CD4-positive, alpha-beta T cell treated with Interleukin-10 for 1 hour (primary cell): ENCODE measurements at places on chromosomes 2 and 18.
A peak's percentile ranks its signal among the peaks of the same experiment; 100 is the strongest.

DNA sequence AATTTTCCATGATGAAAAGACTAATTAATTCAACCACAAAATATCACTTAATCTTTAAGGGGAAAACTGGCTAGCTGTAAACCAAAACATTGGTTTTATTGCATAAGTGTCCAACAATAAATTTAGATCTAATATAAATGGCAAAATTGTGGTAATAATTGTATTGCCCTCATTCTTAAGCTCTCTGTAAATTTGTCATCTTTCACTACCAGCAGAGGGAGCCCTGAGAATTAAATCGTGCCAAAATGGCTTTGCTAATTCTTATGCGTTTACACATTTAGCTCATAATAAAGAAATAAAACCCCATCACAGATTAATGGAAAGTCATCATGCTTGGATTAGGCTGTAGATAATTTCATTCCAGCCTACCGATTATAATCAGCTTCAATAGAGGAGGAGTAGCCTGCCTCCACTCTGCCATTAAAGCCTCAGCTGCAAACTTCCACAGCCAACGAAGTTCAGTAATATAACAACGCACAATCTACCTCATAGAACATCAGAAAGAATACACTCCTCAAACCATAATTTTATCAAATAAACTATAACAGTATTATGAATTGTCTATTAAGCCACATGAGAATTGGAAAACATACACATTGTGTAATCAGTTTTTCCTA, 70.0 kb upstream of the ATP5MC3 start:
- peak; percentile 33 for DNase-seq

- DNase-seq, result no peak
These were observed 39.3 kb downstream of the PELI1 start for GRCh38 chr2:64104933-64105332.

GRCh38 chr18:60812921-60813320, 440.3 kb upstream of the MC4R start:
- DNase-seq, result no peak

GRCh38 chr2:221385716-221386115, 186.4 kb downstream of the EPHA4 start:
- DNase-seq, result no peak

GRCh38 chr2:119947535-119947934, 65.3 kb upstream of the EPB41L5 start:
- DNase-seq, result no peak

DNA sequence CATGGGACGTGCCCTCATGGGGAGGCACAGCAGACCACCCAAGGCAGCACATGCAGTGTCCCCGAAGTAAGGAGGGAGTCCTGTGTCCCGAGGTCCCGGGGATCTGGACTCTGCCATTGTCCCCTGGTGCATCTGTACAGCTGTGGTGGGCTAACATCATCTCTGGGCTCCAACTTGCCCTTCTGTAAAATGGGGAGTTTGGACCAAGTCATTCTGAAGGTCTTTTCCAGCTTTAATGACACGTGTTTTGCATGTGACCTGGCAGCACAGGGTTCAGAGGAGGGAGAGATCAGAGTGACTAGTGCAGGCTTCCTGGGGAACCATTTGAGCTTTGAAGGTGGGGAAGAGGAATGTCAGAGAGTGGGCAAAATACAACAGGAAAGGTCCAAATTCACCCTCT, 21.5 kb downstream of the ITM2C start:
- DNase-seq, result no peak

GRCh38 chr2:54871457-54872107, 148.1 kb downstream of the EML6 start:
- no peak for DNase-seq

- DNase-seq, result no peak
These were observed 232 bp downstream of the SNED1 start for GRCh38 chr2:240998706-240998994.

- no peak for DNase-seq
These were observed 7.1 kb downstream of the HOXD8 start for GRCh38 chr2:176136374-176137251.

DNA sequence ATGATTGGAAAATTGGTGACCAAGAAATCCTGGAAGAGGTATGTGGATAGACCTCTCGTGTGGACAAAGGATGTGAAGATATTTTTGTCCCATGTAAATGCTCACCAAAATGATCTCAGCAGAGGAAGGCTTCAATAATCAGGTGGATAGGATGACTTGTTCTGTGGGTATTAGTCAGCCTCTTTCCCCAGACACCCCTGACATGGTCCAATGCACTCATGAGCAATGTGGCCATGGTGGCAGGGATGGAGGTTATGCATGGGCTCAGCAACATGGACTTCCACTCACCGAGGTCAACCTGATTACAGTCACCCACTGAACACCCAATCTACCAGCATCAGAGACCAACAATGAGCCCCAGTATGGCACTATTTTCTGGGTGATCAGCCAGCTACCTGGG, 20.2 kb downstream of the CHRNA1 start:
- no peak for DNase-seq

DNA sequence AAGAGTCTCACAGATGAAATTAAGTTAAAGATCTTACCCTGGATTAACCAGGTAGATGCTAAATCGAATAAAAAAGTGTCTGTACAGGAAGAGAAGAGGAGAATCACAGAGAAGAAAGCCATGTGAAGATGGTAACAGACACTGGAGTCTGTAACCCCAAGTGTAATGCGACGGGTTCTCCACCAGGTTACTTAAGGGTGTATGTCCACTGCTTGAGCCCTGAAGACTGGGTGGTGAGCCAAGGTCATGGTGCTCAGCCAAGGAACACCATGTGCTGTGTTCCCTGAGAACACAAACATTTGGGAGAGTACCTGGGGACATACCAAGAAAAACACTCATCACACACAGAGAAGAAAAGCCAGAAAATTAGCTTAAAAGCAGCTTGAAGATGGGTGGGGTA, 8.2 kb upstream of the ACADL start:
- DNase-seq, result no peak

DNA sequence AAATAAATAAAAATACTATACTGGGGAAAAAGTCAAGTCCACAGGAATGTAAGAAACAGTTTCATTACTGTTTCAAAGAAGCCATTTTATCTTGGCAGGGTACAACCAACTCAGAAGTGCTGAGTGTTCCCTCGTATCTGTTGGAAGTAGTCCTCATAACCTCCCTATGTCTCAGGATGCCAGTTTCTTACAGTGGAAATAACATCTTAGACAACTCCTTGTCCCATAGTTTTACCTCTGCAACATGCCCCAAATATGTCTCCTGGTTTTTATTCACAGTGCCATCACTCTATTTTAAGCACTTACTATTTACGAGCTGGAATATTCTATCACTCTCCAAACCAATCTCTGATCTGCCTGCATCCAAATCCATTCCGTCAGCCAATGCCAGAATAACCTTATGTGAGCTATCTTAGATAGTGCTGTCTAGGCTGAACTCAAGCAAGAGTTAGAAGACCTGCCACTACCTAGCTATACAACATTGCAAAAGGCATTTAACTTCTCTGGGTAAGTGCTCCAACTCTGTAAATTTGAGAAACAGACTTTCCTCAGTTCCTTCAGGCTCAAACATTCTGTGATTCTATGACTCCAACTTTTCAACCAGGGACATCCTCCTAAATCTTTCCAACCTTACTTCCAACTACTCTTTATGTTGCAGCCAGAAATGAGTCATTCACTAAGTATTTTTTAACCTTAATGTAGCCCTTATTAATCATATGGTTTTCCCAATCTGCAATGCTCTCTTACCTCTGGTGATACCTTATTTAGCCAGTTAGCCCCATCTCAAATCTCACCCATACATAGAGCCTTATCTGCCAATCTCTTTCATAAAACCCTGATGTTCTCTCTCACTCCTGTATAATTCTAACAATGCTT, 66.7 kb downstream of the RTN4 start:
- no peak for DNase-seq

- DNase-seq, result no peak
These were observed 141.0 kb upstream of the BCL2L11 start for GRCh38 chr2:110979471-110980338.
